Fibroblast of pulmonary artery (primary cell): ENCODE measurements at places on chromosomes 5 and 9.

GRCh38 chr5:123142206-123142915 is 53.3 kb downstream of the PRDM6 start:
- DNase-seq = no peak

- DNase-seq = no peak
Observed at GRCh38 chr5:78373231-78373630, 12.8 kb downstream of the SCAMP1 start.

DNA sequence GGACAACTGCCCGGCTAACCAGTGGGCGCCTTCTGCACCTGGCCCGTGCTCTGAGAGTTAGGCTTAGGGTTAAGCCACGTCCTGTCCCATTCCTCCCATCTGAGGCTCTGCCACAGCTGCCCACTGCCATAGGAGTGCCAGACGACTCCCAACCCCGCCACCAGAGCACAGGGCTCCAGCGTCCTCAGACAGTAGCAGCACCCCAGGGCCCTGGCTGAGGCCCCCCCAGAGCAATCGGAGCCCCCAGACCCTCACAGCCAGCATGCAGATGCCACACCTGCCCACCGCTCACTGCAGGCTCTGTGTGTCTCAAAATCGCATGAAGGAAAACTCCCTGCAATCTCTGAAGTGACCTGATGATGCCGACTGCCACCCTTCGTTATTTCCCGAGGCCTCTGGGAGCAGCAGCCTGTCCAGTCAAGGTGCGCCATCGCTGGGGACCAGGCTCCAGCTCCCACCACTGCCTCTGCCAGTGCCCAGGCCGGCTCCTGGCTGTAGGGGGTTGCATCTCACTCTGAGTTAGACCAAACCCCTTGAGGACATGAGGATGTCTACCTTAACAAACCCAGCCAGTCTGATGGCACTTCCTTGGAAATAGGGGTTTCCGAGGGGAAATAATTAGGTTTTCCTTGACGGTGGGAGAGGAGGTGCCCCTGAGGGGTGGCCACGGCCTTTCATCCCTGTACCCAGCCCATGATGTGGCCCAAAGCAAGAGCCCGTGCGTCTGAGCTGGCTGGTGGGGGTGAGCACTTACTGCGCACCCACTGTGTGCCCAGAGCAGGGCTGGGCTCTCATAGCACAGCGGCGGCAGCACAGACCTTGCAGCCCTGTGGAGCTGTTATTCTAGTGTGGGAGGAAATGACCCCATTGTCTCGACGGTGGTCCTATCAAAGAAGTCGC is 58.0 kb upstream of the RNF130 start:
- DNase-seq = no peak

GRCh38 chr5:108379722-108380530 is 2.0 kb downstream of the FBXL17 start:
- DNase-seq = peak; percentile 11

DNA sequence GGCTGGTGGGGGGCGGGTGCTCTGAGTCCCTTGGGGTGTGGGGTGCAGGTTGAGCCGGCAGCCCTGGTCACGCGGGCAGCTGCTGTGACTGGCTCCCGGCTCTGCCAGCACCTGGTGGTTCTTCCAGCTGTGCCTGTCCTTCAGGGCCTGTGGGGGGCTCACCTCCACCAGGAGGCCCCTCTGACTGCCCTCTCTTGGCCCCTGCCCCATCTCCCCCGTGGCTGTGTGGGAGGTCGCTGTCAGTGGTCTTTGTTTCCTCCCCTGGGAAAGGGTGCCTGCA is 3.3 kb downstream of the RXRA start:
- no peak for DNase-seq

DNA sequence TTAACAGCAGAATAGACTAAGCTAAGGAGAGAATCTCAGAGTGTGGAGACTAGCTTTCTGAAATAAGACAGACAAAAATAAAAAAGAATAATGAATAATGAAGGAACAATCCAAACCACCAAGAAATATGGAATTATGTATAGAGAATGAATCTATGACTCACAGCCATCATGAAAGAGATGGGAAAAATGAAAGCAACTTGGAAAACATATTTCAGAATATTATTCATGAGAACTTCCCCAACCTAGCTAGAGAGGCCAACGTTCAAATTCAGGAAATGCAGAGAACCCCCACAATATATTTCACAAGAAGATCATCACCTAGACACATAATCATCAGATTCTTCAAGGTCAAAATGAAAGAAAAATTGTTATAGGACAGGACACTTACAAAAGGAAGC is 349.0 kb upstream of the MPDZ start:
- DNase-seq = no peak

DNA sequence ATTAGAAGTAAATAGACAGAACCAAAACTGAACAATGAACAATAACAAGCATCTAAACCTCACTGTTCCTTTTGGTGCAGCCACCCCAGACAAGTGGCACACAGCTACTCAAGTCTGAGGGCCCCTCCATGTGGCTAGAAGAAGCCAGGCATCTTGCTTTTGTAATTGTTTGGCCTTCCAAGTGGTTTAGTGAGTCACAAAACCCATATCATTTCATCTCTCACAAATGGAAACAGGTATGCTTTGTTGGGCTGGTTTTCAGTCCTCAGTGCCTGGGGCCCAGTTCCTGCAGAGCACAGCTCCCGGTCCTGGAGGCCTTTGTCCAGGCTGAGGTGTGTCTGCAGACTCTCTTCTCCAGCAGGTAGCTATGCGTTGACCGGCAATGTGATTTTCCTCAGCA is 16.7 kb downstream of the PRLR start:
- no peak for DNase-seq

- no peak for DNase-seq
Observed at GRCh38 chr9:82216435-82216834, 227.9 kb downstream of the SPATA31D1 start.

DNA sequence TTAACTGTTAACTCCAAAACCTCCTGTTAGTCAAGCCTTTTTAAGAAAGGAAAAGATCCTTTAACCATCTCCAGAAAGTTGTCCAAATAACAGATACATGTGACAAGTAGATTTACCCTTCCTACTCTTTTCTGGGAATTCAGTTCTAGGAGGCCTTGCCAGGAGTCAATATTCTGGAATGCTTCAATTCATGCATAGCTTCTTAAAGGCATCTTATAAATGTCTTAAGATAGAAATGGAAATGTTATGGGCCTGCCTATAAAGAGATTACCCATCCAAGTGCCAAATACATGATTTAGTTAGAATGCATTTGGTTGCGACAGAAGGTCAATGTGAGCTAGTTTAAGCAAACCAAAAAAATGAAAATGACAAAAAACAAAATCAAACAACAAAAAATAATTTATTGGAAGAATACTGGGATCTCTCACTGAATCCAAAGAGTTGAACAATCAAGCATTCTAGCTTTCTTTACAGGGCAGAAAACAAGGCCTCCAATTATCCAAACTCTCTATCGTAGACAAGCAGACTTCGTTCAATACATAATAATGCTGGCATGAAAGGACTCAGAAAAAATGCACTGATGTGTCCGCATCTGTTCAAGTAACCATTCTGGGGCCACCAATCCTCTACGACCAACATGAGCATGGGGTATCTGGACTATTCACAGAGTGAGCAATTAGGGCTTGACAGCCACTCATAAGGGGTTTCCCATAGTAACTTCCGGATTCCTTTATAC is 188.6 kb downstream of the CTNND2 start:
- no peak for DNase-seq

- no peak for DNase-seq
Observed at GRCh38 chr9:17138503-17138902, 3.7 kb downstream of the CNTLN start.

DNA sequence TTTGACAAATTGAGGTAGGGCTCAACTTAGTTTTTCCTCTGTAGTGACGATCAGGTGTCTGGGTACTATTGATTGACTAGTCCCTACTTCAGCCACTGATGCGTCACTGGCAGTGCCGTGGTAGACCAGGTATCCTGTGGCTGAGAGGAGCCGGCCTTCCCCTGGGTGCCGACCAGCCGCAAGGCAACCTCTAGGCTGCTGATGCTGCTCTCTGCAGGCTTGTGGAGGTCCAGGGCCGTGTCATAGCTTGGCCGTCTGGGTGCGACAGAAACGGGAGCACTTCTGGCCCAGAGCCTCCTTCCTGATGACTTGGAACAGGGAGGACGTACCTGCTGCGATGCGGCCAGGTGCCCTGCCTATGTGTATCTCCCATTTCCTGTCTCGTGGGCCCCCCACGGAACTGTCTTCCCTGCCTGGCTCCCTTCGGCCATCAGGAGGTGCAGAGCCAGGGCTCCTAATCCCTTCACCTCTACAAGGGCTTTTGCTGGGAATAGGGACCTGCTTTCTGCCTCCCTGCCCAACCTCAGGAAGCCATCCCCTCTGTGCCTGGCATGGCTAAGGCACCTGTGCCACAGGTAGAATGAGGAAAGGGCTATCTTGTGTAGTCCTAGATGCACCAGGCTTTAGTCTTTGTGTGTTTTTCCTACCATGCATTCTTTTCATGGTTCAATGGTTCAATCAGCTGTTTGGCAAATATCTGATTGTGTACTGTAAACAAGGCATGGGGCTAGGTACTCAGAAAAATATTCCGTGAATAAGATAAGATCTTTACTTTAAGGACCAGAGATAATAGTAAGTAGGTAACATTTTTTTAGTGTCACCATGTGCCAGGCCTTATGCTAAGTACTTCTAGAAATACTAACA is 44.6 kb downstream of the MVB12B start:
- DNase-seq = no peak

DNA sequence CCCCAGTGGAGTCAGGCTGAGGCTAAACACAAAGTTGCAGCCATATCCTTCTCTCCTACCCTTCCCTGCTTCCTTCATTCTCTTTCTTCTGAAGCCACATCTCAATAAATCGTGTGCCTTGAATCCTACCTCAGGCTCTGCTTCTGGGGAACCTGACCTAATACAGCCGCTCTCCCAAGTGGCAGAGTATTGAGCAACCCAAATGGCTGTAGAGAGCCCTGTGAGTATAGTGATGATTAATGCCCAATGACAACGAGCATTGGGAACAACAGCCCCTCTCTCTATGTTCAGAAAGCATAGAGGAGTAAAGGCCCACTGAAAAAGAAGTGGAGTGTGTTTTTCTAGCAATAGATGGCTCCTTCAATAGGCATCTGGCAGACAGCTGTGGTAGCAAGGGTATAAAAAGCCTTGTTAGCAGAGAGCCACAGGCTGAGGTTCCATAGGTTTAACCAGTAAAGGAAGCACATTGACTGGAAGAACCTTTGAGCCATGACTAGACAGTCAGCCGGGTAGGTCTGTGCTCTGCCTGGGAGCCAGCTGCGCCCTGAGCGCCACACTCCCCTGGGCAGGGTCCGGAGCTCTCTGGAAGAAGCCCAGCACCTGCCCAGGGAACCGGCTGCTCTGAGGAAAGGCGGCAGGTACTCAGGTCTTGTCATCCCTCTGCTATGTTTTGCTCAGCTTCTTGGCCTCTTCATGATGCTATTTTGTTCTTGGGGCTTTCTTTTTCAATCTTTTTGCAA is 22.6 kb upstream of the HSPA9 start:
- DNase-seq = no peak

DNA sequence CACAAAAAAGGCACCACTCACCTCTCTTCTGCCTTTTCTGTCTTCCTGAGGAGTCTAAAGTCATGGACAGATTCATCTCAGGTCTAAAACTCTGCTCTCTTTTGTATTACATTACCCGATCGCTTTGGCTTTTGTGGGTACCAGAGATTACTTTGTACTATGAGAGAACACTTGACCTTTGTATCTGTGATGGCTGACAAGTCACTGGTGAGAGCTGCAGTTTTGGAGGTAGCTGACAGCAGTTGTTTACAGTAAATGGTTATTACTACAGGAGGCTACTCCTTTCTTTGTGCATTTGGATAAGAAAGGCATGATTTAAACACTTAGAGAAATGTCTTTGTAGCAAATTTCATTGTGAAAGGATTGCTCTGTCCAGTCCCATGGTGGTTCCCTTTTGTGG is 307.3 kb downstream of the FBXL17 start:
- DNase-seq = no peak

DNA sequence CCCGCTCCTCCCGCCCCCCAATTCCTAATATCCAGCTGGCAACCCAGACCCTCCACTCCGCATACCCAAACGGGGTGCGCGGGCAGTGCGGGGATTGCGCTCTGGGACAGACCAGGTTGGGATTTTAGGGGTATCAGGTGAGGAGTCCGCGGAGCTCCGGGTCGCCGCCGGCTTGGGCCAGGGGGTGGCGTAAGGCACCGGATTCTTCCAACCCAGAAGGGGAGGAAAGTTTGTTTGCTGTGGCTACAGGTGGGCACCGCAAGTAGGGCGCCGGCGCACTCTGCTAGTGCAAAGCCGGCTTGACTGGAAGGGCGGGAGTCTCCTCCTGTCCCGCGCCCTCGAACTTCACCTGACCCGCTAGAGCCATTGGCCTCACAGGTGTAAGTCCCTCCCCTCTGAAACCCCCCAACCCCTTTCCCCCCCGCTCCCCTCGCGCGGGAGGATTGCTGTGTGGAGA is 709 bp downstream of the IQGAP2 start:
- peak; percentile 2 for DNase-seq

GRCh38 chr9:78296201-78296892 is 578 bp upstream of the PSAT1 start:
- DNase-seq = peak; percentile 38

DNA sequence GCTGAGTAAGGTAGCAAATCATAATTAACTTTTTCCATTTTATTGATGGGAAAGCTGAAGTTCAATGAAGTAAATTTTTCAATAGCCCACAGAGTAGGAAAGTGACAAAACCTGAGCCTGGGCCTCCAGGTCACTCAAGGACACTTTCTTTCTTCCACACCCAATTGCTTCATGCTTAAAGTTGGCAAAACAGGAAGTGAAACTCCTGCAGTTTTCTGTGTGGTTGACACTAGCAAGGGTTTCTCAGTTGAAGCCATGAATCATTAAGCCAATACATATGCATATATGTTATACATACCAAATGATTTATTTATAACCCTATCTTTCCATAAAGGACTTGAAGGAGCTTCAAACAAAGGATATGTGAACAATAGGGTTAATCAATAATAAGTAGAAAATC is 13.9 kb downstream of the TLR4 start:
- peak; percentile 51 for DNase-seq

DNA sequence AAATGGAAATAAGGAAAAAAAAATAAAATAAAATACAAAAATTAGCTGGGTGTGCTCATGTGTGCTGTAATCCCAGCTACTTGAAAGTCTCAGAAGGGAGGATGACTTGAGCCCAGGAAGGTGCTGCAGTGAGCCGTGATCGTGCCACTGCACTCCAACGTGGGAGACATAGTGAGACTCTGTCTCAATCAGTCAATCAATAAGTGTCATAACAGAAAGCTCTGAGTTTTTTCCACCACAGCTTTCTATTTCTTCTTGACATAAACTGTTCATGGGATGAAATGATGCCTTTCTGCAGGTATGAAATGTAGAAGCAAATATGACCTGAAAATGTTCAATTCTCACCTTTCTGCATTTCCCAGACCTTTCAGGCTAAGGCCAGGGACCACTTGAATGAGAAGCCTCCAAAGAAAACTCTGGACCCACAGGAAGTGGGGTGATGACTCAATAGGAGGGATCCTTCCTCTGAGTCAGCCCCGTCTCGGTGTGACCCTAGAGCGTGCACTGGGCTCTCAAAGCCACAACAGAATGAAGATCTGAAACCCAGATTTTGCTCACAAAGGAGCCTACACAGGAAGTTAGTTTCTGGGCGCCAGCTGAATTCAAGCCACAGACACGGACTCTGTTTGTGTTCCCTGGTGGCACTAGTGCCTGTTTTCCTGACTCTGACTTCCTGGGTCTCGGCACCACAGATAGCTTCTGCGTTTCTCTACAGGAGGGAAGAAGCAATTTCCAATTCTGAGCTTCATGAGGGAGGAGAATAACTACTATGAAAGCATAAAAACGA is 62.0 kb downstream of the ANKH start:
- DNase-seq = peak; percentile 81

GRCh38 chr5:109692852-109693251 is 3.1 kb downstream of the MAN2A1 start:
- no peak for DNase-seq

GRCh38 chr9:136944212-136944518 is 373 bp downstream of the FBXW5 start:
- DNase-seq = peak; percentile 60
